ENCODE measurements at places on chromosomes 6 and 20.

DNA sequence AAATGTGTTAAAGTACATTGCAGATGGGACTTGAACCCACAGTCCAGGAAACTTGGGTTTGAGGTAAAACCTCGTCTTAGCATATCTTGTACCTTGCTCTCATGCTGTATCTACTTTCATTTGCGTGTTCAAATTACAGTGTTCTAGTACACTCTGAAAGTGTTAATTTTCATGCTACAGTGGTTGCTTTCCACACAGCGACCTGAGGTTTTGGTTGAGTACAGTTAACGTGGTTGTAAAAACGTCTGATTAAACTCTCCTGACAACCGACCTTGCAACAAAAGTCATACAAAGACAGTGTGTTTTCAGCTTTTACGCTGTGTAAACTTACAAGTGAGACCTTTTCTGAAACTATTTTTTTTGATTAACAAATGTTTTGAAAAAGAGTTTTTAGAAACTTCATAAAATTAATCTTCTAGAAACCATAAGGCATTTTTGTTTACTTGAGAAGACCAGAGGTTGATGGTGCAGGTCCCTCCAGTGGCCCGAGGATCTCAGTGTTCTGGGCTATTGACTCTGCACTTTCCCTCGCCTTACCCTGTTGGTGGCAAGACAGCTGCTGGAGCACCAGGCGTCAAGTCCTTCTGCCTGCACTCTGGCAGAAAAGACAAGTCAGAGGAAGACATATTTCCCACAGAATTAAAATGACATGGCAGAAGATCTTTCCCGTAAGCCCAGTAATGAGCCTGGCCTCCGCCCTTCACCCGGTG is 334.0 kb downstream of the THBS2 start:
- DNase-seq = no peak

DNA sequence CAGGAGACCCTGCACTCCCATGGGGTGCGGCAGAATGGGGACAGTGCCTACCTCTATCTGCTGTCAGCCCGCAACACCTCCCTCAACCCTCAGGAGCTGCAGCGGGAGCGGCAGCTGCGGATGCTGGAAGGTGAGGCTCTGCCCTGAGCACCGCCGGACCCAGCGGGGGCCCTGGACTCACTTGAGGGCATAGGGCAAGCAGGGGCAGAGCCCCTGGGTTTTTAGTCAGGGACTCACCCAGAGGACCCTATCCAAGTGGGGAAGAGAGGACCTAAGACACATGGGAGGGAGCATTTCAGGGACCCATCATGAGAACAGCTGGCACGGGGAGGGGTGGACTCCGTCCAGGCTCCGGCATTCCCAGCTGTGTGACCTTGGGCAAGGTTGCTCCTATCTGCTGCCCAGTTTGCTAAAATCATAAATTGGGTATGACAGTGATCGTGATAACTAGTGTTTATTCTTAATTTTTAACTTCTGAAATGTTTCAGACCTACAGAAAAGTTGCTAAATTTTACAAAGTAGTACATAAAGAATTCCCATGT is 9.8 kb downstream of the RBCK1 start:
- DNase-seq = no peak

GRCh38 chr6:150616586-150616985 is 16.9 kb downstream of the PLEKHG1 start:
- no peak for DNase-seq

GRCh38 chr6:27279513-27280063 is 32.1 kb downstream of the PRSS16 start:
- DNase-seq = no peak

- peak; percentile 65 for DNase-seq
These were observed 348.4 kb downstream of the TPBG start for GRCh38 chr6:82711971-82712370.

DNA sequence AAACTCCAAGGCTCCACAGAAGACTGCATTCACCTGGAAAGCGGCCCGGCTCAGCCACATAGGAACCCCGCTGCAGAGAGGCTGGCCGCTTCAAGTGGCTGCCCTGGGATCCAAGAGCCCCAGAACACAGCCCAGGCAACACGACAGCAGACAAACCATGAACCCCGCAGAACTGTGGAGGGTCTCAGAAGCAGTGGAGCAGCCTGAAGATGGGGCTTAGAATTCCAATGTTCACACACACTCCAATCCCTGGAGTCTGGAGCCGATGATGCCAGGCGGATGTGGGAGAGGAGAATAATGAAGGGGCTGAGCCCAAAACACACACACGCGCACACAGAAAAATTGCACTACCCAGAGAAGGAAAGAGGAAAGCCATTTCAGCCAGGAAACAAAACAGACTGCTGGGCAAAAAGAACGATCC is 52.4 kb downstream of the NINL start:
- peak; percentile 58 for DNase-seq

DNA sequence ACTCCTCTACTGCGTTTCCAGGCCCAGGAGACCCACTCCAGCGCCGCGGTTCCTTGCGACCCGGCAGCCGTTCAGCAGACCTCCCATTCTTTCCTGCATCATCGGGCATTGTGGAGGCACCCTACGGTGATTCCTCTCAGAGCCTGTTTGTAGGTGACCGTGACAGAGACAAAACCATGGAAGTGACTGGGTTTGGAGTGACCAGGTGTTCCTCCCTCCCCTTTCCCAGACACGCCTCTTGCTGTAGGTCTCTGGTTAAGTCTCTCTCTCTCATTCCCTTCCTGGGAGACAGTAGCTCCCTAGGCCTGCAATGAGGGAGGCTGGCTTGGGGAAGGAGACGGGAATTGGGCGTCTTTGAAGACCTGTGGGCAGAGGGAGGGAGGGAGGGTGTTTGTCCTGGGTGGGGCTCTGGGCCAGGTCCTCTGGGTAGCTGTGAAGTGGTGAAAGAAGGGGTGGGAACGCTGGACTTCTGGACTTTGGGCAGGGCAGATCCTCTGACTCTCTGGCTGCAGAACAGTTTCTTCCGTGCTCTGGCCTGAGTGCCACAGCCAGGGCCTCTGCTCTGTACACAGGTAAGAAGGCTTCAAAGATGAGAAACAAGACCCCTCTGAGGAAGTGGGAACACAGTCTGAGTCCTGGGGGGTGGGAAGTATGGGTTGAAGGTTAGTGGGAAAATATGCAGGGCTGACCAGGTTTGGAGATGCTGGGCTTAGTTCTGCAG is 763 bp downstream of the KLC4 start:
- no peak for DNase-seq

DNA sequence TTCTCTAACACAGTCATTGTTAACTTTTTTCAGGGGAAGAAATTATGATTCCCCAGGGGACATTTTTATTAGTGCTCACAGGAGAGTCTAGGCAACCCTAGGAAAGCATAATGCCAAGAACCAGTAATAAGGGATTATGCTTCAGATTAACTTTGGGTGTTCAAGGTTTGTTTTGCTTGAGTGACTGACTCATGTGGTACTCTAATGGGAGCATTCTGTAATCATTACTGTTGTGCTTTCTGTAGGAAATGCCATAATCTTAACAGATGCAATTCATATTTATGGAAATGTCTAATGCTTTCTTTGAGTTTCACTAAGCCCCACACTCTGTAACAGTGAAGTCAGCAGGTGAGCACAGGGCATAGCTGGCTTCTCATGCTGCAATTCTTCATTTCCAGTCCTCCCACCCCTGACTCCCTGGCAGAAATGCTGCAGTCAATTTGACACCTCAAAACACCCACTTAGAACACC is 263.4 kb upstream of the MAN1A1 start:
- no peak for DNase-seq

- DNase-seq = no peak
These were observed 964.6 kb downstream of the HACE1 start for GRCh38 chr6:103895136-103895535.

GRCh38 chr6:12709116-12709515 is 7.5 kb upstream of the PHACTR1 start:
- no peak for DNase-seq

DNA sequence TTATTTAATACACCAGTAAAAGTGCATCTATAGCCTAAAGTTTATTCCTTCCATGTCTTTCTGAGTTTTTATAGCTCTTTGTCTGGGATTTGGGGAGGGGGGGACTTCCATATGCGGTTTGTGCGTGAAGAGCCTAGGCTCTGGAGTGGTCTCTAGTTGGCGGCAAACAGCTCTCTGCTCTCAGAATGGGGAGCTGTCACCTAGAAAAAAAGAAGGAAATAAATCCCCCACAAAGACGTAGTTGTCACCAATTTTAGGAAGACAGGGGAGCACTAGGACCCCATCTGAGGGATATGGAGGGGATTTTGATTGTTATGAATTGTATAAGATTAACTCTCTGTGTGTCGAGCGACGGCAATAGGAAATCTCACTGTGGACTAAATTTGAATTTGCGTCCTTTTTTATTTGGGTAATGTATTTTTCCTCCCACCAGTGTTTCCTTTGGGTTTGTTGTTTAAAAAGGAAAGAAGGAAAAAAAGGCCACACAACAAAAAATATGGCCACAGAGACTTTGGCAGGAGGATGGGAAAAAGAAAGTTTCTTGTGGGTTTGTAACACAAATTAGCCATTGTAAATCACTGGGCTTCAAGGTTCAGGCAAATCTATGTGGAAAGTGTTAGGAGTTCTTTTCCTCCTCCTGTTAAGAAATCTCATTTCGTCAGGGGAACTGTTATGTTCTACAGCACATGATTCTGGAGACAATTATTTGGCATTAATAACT is 7.4 kb downstream of the POU3F2 start:
- DNase-seq = peak; percentile 59

DNA sequence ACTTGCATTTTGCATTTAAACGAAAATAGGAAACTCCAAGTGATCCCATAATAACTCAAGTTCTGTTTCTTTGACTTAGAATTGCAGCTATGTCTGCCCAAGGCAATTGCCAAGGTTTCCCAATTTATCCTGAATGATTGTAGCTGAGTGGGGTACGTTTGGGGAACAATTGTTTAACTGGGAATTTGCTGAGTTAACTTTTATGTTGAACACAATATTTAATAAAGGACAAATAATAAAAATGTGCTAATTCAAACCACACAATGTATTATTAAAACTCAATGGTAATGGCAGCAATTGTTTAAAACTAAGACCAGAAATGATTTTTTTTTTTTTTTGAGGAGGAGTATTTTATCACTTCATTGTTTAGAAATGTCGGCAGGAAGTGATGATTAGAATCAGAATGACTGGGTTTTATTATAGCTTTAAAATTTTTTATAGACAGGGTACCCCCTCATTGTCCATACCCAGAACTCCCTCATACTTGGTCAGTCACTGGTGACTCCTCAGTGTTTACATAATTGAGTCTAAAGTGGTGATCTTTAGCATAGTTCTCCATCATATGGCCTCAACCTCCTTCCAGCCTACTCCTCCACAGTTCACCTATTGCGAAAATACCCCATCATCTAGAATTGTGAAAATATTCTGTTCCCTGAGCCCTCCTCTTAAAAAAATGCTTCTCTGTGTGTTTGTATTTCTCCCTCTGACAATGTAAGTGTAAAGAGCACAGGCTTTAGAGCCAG is 389.2 kb upstream of the CITED2 start:
- no peak for DNase-seq

DNA sequence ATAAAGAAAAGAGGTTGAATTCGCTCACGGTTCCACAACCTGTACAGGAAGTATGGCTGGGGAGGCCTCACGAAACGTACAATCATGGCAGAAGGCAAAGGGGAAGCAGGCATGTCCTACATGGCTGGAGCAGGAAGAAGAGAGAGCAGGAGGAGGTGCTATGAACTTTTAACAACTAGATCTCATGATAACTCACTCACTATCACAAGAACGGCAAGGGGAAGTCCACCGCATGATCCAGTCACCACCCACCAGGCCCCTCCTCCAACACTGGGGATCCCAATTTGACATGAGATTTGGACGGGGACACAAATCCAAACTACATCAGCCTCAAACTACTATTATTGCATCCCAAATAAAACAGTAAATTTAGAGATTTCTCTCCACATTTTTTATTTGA is 53.6 kb upstream of the CST7 start:
- DNase-seq = no peak

DNA sequence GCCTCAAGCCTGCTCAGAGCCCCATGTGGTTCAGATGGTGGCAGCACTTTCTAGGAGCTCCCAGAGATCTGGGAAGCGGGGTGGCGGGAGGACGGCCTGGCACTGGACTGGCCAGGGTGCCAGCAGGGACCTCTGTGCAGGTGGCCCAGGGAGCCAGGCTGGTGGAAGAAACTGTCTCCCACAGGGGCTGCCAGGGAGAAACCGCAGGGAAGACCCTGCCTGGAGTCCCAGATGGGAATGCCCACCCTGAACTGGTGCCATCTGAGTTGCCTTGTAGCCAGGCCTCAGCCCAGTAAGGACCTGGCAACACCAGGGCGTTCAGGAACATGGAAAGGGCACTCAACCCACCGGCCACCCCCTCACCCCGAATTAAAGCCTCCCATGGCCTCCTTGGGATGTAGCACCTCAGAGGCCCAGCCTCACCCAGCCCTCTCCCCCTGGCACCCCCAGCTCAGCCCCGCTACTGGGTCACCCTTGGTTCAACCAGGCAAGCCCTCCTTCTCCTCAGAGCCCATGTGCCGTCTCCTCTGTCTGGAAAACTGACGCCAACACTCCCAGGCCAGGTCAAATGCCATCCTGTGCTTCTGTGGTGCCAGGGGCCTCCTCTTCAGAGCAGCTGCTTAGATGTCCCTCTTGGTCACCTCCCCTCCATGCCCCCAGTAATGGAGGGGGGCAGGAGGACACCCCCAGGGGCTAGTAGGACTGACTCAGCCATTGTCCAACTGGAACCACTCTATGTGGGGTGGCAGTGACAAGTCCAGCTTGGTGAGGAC is 5.9 kb upstream of the C20orf144 start:
- no peak for DNase-seq

DNA sequence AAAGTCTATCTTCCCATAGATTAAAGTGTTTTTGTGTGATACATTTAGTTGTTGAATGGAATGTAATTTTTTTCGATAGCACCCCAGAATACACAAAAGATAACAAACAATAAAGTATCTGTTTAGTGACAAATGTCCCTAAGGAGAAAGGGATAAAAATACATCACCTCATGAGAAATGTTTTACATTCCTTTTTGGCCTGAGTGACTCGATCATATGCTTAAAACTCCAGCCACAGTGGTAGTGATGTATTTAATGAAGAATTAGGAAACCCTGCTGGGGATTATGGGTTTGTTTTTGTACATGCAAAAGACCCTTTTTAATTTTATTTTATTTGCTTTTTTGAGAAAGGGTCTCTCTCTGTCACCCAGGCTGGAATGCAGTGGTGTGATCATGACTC is 4.3 kb upstream of the SGK1 start:
- DNase-seq = no peak

DNA sequence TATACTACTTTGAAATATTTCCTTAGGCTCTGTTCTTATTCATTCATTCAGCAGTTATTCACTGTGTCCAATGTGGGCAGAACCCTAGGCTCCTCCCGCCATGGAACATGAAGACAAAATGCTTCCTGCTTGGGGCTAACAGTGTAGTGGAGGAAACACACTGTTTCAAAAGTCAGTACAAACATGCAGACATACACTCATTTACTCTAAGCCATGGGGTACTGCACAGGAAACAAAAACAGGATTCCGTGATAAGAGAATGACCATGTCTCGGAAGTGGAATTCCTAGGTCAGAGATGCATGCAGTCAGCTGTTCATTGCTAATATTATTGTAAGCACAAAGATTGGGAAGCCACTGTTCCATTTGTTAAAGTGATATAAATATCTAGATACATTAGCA is 18.4 kb upstream of the FAM209A start:
- no peak for DNase-seq

Data from pons (tissue), 1 donor.